AML-193 (cell line): ENCODE measurements at places on chromosomes 1 and 21.
A peak's percentile ranks its signal among the peaks of the same experiment; 100 is the strongest.

DNA sequence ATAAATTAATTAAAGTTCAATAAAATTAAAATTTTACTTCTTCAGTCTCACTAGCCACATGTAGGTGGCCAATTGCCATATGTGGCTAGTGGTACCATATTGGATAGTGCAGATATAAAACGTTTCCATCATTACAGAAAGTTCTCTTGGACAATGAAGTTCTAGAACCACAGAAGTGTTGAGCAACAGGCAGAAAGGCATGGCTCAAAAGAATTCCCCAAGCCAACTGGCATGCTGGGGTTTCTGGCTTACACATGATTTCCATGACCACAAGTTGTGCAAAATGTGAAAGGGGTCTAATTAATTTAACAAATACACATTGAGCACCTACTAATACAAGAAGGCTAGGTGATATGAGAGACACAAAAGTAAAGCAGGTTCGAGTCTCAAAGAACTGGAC is 72.2 kb upstream of the CDC42BPA start:
- no peak for DNase-seq

GRCh38 chr21:15421441-15421881 is 308.3 kb upstream of the USP25 start:
- no peak for DNase-seq

DNA sequence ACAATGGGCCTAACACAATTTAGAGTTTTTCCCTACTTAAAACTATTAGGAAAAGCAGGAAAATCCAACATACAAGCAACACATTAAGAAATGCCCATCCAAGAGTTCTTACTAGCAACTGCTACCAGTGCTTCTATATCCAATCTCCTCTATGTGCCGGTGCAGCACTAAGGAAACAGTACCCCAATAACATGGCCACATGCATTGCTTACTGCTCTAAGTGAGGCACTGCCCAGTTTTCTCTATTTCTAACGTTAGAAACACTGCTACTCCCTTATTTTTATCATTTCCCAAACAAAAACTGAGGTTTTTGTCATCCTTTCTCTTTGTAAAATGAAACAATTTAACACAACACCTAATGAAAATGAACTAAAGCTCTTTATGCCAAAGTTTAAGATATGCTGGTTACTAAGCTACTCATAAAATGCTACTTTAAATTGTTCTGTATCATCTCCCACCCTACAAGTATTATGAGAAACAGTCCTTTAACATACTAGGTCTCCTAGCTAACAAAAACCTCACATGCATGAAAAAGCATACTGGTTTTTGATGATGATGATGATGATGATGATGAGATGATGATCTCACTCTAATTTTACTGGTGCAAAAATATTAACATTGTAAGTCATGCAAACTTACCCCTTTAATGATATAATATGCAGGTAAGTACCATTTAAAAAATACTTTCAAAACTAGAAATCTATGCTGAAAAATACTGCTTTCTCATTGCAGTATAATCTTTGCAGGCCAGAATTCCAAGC is 90.7 kb upstream of the TTC39A start:
- no peak for DNase-seq

GRCh38 chr1:68175621-68176398 is 56.5 kb downstream of the WLS start:
- DNase-seq = no peak

- no peak for DNase-seq
Measured at GRCh38 chr1:222631611-222632208, 13.8 kb downstream of the MIA3 start.

DNA sequence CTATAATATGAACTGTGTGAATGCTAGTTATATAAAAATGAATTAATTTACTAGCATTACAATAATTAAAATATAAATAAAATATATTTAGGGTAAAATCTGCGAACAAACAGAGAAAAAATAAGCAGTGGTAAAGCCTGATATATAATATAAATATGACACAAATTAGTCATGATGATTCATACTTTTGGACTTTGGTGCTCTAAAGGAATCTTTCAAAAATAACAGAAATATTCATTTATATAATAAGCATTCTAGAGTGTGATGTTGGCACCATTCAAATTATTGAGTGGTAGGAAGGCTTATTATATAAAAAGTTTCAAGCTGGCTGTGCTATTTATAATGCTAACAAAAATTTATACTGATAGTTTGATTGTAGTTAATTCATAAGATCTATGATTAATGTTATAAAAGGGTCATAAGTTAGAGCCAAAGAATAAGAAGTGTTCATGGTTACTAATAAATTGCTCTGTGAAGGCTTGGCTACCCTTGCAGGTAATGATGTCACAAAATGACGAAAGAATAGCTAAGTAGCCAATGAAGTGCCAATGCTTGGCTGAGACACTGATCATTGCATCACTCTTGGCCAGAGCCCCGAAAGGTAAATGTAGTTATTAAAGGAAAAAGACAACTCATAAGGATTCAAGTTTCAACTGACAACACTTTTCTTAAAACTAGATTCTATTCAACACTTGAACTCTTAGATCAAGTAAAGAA is 108.7 kb downstream of the USH2A start:
- DNase-seq = no peak

DNA sequence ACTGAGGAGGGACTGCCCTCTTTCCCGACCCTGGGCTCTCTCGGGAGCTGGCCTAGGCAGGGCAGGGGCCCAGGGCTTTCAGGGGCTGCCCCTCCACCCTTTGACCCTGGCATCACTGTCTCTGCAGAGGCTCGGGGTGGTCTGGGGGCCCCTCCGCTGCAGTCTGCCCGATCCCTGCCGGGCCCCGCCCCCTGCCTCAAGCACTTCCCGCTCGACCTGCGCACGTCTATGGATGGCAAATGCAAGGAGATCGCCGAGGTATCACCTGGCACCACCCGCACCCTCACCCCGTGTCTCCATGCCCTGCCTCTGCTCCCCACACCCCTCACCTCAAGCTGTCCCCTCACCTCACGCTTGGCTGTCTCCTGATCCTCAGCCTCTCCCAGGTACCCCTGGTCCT is 5.5 kb downstream of the AMPD2 start:
- DNase-seq = no peak

- DNase-seq = no peak
Measured at GRCh38 chr1:39142401-39143060, 62.0 kb upstream of the MACF1 start.

- peak; percentile 82 for DNase-seq
Measured at GRCh38 chr1:66996018-66996682, 57.8 kb downstream of the SLC35D1 start.

- no peak for DNase-seq
Measured at GRCh38 chr1:21293537-21294265, 3.4 kb upstream of the ECE1 start.

- DNase-seq = no peak
Measured at GRCh38 chr1:27006683-27007082, 6.0 kb downstream of the TENT5B start.

- DNase-seq = no peak
Measured at GRCh38 chr1:210883821-210884220, 250.1 kb downstream of the KCNH1 start.

DNA sequence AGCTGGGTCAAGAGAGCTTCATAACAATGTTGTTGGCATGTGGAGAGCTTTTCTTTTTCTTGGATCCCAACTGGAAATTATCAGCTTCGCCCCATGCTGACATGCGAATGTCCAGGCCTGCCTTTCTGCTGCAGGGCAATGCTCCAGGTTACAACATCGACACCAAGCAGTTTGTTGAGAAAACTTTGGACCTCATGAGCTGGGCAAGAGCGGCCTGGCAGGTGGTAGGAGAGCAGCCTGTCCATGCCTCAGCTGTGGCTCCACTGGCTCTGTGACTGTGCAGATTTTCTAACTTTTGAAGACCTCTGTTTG is 41.4 kb downstream of the MTARC1 start:
- no peak for DNase-seq

- no peak for DNase-seq
Measured at GRCh38 chr1:80656014-80656636, 1144.6 kb upstream of the ADGRL2 start.

DNA sequence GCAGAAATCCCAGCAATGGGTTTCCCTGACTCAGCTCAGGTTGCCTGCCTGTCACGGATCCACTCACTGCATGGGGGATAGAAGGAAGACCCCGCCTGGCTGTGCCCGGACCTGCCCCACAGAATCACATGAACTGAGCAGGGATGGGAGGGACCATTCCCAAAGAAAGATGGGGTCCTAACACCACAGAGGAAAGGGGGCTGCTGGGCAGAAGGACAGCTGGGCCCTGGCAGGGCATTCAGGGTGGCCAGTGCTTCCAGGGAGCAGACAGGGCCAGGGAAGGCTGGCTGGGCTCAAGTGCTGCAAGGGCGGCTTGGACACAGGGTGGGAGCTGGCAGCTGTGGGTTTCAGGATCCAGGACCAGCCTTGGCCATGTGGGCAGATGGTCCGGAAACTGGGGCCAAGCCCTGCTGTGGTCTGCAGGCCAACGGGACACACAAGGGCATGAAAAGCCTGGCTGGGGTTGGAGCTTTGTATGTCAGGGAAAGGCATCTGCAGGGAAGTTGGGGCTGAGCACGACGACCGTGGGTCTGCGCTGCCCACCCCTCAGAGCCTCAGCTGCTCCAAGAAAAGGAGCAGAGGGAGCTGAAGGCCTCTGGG is 723.9 kb downstream of the PTPRU start:
- DNase-seq = no peak

GRCh38 chr1:113905435-113905861 is 322 bp downstream of the DCLRE1B start:
- DNase-seq = no peak

DNA sequence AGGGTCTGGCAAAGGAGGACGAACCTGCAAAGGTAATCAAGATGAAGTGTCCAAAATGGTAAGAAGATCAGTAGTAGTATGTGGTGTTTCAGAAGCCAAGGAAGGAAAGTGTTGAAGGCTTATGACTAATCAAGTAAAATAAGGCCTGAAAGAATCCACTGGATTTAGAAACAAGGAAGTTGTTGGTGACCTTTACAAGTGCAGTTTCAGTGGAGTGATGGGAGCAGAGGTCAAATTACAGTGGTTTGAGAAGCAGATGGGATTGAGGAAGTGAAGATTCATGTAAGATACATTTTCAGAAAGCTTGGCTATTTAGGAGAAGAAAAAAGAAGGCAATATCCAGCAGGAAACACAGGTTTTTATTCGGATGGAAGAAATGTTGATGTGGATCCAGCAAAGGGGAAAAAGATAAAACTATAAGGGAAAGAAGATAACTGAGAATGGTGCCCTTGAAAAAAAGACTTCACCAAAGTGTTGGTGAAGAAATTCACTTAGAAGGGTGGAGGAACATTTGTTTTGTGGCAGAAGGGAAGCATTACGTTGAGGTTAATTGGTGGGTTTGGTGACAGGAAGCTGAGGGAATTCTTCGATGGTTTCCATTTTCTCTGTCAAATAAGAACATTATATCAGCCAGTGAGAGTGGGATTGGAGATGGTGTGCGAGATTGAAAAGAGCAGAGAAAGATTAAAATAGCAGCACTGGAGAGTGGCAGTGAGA is 2.1 kb downstream of the ARMH1 start:
- DNase-seq = peak; percentile 93

DNA sequence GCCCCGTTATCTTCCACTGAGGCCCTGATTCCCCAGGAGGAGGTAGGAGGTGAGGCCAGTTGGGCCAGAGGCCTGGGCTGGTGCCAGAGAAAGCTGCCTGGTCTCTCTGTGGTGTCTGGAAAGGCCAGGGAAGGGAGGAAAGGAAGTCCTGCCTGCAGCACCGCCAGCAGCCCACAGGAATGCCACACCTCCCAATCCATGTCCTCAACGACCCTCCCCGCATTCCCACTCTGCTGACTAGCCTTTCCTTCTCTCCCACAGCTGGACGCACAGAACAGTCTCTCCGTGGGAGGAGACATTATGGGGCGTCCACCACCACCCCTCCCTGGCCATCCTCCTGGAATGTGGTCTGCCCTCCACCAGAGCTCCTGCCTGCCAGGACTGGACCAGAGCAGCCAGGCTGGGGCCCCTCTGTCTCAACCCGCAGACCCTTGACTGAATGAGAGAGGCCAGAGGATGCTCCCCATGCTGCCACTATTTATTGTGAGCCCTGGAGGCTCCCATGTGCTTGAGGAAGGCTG is 18.0 kb downstream of the CSF1 start:
- no peak for DNase-seq

DNA sequence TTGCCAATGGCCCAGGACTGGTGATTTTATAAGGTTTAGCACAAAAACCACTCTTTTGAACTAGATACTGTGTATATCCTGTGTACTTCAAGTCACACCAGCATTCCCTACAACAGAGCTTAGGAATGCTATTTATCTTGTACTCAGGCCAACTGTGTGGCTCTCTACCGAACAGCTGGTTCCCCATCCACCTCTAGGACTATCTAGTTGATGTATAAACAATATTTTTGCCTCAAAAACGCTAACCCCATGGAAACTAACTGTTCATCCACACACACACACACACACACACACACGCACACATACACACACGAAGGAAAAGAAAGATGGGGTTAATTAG is 28.7 kb upstream of the SLC45A3 start:
- DNase-seq = no peak

- no peak for DNase-seq
Measured at GRCh38 chr1:201354901-201355295, 22.6 kb downstream of the TNNT2 start.

- DNase-seq = no peak
Measured at GRCh38 chr1:241677201-241677600, 25.1 kb downstream of the WDR64 start.

DNA sequence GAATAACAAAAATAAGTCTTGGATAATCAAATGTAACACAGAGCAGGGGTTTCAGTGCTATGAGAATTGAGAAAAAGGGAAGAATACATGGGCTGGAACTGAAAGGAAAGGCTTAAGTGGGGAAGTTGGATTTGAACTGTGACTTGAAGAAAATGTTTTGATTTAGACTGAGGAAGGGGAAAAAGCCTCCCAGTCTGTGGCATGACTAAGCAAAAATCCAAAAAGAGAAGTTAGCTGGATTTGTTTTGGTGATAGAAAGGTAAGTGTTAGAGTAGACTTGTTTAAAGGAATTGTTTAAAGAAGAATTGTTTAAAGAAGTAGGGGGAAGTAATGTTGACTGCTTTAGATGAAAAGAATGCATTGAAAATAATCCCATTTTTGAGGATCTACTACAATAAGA is 46.0 kb downstream of the KCNK2 start:
- DNase-seq = no peak
